ENCODE measurements at places on chromosomes 13 and 19.

- DNase-seq, result no peak
These were observed 397.4 kb downstream of the FOXO1 start for GRCh38 chr13:40269086-40269485.

DNA sequence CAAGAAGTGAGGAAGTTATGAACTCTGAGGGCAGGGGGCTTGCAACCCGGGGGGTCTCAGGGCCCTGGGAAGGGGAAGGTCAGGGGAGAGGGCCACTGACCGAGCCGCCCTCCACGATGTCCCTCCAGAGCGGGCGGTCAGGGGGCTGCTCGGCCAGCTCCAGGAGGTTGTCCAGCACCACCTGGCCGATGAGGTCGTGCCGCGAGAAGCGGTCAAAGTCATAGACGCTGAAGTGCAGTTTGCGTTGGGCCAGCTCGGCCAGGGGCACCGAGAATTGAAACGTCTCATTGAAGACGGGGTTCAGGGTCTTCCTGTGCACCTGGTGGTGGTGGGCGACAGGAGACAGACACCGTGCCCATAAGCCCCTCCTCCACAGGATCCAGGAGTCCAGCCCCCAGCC, 10.5 kb downstream of the SYT3 start:
- DNase-seq, result no peak

GRCh38 chr19:18274781-18275356, 617 bp upstream of the IQCN start:
- DNase-seq, result peak; percentile 68

DNA sequence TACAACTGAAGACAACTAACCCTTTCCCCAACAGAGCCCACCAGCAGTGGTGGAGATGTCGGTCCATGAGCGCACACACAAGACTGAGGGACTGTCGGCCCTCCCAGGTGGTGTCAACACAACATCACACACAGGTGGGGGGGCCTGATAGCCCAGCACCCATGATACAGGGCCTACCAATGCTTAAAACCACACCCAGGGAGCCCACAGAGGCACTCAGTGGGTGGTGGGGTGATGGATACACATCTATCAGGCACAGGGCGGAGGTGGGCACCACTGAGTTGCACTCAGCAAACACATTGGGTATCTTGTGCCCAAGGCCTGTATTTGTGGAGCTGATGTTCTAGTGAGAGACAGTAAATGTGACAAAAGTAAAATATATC, 7.0 kb upstream of the ZFP36 start:
- no peak for DNase-seq

DNA sequence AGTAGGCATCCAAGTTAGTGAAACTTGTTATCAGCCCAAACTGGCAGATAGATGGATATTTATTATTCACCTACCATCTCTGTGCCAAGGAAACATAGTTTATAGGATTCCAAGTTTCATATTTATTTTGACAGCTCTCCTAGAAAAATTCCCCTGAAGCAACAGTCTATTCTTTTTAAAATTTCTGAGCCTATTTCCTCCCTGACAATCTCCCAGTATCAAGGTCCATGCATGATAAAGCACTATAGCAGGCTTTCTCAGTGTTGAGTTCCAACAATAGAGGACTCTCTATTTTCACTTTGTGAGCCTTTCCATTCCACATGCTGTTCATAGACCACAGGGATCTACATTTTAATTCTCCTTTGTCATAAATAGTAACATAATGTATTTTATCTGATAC, 312.6 kb downstream of the SLITRK6 start:
- no peak for DNase-seq

GRCh38 chr13:83515268-83516015, 366.8 kb downstream of the SLITRK1 start:
- DNase-seq, result no peak

DNA sequence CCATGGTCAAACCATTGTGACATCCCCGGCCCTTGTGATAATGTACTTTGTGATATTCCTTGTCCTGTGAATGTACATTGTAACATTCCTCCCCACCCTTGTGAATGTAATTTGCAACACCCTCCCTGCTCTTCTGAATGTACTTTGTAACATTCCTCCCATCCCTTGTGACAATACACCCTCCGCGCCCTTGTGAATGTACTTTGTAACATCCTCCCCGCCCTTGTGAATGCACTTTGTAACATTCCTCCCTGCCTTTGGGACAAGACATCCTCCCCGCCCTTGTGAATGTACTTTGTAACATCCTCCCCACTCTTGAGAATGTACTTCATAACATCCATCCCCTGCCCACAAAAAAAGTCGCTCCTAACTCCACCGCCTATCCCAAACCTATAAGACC, 17.1 kb downstream of the ZNF846 start:
- no peak for DNase-seq

- DNase-seq, result no peak
These were observed 191.1 kb downstream of the RGCC start for GRCh38 chr13:41648314-41648935.

- no peak for DNase-seq
These were observed 117.9 kb downstream of the ITGBL1 start for GRCh38 chr13:101570410-101570809.

DNA sequence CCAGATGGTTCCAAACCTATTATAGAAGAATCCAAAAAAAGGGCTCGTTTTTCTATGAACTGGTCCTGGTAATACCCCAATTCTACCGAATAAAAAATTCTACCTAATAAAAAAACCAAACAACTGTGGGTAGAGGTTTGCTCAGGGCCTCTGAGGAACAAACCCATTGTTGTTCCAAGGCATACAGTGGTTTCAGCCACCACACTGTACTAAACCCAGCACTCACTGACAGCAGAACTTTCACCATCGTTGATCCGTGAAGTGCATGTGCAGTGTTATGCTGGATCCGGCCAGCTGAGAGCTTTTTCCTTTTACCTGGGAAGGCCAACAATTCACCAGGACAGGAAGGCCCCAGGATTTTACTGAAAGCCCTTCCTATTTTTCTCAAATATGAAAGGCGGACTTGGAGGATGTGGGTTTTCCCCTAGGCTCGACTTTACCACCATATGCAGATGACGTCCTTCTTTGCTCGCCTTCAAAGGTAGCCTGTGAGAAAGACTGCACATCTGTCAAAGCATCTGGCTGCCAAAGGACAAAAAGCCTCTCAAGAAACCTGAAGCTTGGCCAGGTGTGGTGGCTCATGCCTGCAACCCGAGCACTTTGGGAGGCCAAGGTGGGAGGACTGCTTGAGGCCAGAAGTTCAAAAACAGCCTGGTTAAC, 7.2 kb upstream of the PABPC3 start:
- no peak for DNase-seq

- DNase-seq, result peak; percentile 72
These were observed 8.9 kb downstream of the CEBPA start for GRCh38 chr19:33293255-33294057.

DNA sequence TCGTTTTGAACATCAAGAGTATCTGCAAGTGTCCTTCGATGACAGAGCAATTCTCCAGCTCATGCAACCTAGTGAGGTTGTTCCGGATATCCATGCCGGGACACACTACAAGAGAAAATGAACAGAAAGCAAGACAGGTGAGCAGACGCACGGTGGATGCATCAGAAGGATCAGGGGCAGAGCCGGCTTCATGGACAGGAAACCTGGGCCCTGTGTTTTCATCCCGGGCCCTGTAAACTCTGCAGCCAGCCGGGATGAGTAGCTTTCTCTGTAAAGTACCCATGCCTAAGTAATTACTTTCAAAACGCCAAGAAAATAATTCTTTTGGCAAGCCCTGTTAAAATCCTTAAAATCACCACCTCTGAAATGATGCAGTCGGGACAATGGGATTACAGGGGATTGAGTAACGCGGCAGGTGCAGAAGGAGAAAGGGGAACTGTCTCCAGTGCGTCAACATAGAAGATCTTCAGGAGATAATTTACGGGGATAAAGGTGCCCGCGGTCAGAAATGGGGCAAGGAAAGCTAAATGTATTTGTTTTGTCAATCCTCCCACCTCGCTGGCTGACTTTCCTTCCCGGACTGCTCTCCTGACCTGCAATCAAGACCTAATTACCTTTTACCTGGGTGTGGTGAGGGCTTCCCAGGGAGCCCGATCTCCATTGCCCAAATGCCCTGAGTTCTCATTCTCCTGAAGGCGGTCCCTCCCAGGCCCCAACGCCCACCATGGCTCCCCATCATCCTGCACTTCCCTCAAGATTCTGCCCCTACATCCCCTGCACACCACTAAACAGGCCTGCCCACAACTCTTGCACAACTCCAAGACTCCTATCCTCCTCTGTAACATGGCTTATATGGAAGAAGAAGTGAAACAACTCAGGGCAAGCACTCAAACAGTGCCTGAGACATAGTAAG, 26.2 kb downstream of the INSR start:
- peak; percentile 48 for DNase-seq

- DNase-seq, result no peak
These were observed 13.5 kb upstream of the FAM124A start for GRCh38 chr13:51208716-51209115.

DNA sequence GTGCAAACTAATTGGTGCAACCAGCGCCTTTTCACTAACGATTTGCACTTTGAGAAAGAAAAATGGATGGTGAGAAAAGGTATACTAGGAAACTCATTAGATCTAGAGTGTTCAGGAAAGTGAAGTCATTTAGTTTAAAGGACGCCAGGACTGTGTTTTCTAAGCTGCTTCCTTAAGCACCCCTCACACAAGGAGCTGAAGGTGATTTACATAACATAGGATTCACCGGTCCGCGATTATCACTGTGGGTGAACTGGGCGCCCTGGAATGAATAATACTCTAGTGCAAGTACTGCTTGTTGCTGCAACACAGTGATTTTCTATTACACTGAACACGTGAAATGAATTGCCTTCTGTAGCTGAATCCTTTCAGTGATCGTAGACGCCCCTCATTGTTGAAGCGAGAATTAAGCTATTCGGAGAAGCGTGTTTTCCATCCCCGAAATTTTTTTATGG, 2.6 kb upstream of the MAB21L1 start:
- no peak for DNase-seq

GRCh38 chr19:47019431-47020041, at the start of gene NPAS1:
Gene NPAS1, plus strand, starts transcription at chr19:47019837. Its CDS starts 1,211 bp downstream, at chr19:47021048.
- peak; percentile 48 for DNase-seq

Data from KBM-7 (cell line).